ENCODE measurements at places on chromosomes 6 and 20.

- H3K36me3 ChIP-seq: no peaks in the 10 kb centered on the region
- DNase-seq: no peak
- peaks cover 14% of the 10 kb centered on the region for H3K4me1 ChIP-seq
- H3K4me3 ChIP-seq: no peak overlapping the region
- H3K27me3 ChIP-seq: no peaks in the 10 kb centered on the region
- no peak overlapping the region for H3K27ac ChIP-seq
Observed at GRCh38 chr6:154878871-154879491, 116.1 kb upstream of the TIAM2 start.

DNA sequence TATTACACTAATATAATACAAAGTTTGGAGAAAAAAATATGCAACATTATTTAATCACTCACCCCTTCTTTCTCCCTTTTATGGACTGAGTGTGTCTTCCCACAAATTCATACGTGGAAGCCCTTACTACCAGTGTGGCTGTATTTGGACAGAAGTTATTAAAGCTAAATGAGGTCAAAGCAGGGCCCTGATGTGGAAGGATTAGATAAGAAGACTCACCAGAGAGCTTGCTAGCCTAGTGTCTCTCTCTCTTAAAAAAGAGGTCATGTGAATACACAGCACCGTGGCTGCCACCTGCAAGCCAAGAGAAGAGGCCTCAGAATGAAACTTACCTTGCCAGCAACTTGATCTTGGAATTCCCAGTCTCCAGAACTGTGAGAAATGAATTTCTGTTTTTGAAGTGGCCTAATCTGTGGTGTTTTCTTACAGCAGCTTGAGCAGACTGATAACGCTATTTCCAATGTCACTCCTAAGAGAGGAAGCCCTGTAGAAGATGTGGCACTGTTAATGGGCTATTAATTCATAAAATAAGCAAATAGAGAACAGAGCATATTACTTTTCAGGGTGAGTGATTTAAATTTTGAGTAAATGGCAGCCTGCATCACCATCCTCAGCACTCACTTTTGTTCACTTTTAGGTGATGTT is 233.4 kb downstream of the TBC1D7 start:
- H3K27ac ChIP-seq: no peak overlapping the region
- no peak overlapping the region for H3K4me3 ChIP-seq
- no peak for DNase-seq
- H3K36me3 ChIP-seq: no peaks in the 10 kb centered on the region
- no peaks in the 10 kb centered on the region for H3K4me1 ChIP-seq

DNA sequence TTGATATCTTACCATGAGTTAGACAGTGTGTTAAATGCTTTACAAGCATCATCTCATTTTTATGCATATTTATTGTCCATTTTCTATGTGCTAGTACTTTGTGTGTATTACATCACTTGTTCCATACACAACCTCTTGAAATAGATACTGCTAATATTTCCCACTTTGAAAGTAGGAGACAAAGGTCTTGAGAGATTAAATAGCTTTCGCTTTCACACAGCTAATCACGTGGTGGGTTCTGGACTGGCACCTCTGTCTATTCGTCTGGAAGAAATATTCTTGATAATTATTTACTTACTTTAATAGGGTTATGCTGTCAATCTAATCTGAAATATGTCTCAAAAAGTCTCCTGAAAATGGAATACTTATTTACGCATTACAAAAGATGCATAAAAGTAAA is 30.2 kb downstream of the EPHA7 start:
- H3K27ac ChIP-seq: no peak overlapping the region
- H3K36me3 ChIP-seq: no peaks in the 10 kb centered on the region
- no peak overlapping the region for H3K4me3 ChIP-seq
- no peak for DNase-seq
- H3K27me3 ChIP-seq: no peaks in the 10 kb centered on the region

GRCh38 chr20:32158351-32158750 is 48.8 kb downstream of the TM9SF4 start:
- peaks cover 33% of the 10 kb centered on the region for H3K36me3 ChIP-seq
- no peak for DNase-seq
- H3K27ac ChIP-seq: no peak overlapping the region
- no peaks in the 10 kb centered on the region for H3K27me3 ChIP-seq
- no peak overlapping the region for H3K4me3 ChIP-seq

GRCh38 chr20:51381557-51381956 is 161.0 kb downstream of the NFATC2 start:
- H3K36me3 ChIP-seq: no peaks in the 10 kb centered on the region
- no peak overlapping the region for H3K4me3 ChIP-seq
- H3K4me1 ChIP-seq: peaks cover 8% of the 10 kb centered on the region
- H3K27me3 ChIP-seq: no peaks in the 10 kb centered on the region
- no peak for DNase-seq
- H3K27ac ChIP-seq: no peak overlapping the region

DNA sequence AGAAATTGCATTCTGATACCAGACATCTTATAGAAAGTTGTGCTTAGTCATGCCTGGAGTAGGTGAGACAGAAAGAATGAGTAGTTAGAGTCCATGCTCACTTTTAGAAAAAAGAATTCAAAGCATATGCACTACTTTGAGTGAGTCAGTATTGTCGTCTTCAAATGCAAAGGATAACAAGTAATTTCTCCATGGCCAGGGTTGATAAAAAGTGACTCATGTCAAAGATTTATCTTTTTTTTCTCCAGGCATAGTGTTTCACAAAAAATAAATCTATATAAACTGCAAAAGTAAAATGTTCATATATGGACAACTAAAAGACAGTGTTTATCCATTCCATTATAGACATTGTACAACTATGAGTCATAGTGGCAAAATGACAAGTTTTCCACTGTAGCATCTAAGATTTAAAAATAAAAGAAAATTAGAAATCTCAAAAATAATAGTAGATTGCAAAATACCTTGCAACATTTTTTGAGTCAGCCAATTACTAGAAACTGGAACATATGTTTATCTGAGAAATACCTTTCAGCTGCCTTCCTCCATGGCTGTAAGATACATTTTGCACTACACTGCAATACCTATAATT is 329.6 kb downstream of the GRIK2 start:
- H3K4me3 ChIP-seq: no peak overlapping the region
- no peaks in the 10 kb centered on the region for H3K27me3 ChIP-seq
- no peak for DNase-seq
- H3K4me1 ChIP-seq: peaks cover 5% of the 10 kb centered on the region
- no peak overlapping the region for H3K27ac ChIP-seq

DNA sequence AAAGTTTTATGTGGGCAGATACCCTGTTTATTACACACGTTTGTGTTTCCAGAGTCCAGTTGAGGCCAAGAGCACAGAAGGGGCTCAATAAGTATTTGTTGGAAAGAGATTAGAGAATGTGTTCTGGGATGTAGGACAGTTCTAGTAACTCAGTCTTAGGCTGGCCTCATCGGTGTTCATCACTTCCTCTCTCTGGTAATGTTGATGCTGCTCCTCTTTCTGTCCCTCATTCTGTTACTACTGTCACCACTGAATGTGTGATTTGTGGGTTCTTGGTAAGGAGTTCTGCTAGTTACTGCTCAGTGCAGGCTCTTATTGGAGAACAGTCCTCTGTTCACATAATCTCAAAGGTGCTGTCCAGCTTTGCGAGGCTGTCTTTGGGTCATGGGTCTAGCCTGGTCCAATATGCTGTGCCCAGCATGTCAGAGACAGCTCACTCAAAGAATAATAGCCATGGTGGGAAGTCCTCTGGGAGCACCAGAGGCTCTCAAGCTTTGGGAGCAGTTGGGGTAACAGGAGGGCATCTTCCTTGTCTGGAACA is 1.3 kb downstream of the RFPL4B start:
- H3K27me3 ChIP-seq: no peaks in the 10 kb centered on the region
- H3K4me1 ChIP-seq: no peaks in the 10 kb centered on the region
- H3K27ac ChIP-seq: no peak overlapping the region
- no peak for DNase-seq
- H3K4me3 ChIP-seq: no peak overlapping the region

DNA sequence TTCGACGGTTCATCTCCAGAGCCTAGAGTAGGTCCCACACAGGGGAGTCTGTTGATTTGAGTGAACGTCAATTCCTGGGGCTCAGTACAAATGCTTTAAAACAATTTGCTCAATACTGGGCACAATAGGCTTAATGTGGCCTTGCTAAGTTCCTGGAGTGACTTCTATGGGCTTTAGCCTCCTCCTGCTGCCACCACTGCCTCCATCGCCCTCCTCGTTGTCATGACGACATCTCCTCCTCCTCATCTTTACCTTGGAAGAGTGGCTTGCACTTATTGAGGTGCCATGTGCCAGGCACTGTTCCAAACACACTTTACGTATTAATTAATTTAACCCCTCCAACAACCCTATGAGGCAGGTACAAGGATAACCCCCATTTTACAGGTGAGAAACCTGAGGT is 11.8 kb upstream of the ZMYND8 start:
- no peaks in the 10 kb centered on the region for H3K4me1 ChIP-seq
- no peak for DNase-seq
- no peaks in the 10 kb centered on the region for H3K36me3 ChIP-seq
- H3K27ac ChIP-seq: no peak overlapping the region
- H3K27me3 ChIP-seq: no peaks in the 10 kb centered on the region

GRCh38 chr6:126812651-126813050 is 305.8 kb upstream of the RSPO3 start:
- no peak for DNase-seq
- no peak overlapping the region for H3K27ac ChIP-seq
- H3K4me1 ChIP-seq: no peaks in the 10 kb centered on the region
- no peaks in the 10 kb centered on the region for H3K36me3 ChIP-seq

DNA sequence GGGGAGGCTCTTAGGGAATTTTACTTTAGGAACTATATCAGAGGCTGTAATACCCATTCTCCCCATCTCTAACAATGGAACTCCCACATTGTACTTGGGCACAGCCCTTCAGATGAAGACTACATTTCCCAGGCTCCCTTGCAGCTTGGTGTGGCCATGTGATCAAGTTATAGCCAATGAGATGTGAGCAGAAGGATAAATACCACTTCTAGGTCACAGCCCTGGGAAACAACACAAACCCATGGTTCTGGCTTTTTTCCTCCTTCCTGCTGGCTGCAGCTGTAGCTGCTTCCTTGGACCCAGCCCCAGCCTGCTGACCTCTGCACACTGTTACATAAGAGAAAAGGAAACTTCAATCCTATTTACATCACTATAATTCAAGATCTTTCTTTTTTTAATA is 445.9 kb upstream of the JARID2 start:
- DNase-seq: no peak
- no peaks in the 10 kb centered on the region for H3K36me3 ChIP-seq
- H3K27ac ChIP-seq: no peak overlapping the region
- no peak overlapping the region for H3K4me3 ChIP-seq
- peaks cover 26% of the 10 kb centered on the region for H3K4me1 ChIP-seq

DNA sequence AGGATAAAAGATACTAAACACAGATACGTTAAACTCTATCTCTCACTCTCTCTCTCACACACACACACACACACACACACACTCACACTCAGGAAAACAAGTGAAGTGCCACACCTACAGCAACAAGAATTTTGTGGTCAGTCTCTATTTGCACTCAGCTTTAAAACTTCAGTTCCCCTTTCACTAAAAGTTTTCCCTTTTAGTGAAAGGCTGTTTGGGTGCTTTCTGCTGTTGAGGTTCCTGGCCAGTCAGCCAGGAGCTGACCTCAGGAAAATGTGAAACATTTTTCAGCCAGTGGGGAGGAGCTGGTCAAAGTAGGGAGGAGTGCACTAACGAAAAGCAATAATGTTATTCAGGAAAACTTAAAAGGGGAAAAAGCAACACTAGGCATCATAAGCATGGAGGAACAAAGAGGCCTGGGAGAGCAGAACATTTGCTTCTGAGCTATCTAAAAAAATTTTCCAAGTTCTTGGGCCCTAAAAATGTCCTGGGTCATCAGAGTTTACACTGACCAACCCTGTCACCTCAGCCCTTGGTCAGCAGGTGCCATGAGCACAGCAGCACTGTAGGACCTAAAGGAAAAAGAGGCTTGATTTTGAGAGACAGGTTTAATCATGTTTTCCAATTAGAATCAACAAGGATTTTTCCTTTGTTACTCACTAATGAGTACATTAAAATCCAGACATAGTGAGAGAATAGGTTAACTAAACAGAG is 30.7 kb upstream of the NT5E start:
- no peaks in the 10 kb centered on the region for H3K4me1 ChIP-seq
- no peak for DNase-seq
- H3K36me3 ChIP-seq: no peaks in the 10 kb centered on the region
- no peaks in the 10 kb centered on the region for H3K27me3 ChIP-seq

DNA sequence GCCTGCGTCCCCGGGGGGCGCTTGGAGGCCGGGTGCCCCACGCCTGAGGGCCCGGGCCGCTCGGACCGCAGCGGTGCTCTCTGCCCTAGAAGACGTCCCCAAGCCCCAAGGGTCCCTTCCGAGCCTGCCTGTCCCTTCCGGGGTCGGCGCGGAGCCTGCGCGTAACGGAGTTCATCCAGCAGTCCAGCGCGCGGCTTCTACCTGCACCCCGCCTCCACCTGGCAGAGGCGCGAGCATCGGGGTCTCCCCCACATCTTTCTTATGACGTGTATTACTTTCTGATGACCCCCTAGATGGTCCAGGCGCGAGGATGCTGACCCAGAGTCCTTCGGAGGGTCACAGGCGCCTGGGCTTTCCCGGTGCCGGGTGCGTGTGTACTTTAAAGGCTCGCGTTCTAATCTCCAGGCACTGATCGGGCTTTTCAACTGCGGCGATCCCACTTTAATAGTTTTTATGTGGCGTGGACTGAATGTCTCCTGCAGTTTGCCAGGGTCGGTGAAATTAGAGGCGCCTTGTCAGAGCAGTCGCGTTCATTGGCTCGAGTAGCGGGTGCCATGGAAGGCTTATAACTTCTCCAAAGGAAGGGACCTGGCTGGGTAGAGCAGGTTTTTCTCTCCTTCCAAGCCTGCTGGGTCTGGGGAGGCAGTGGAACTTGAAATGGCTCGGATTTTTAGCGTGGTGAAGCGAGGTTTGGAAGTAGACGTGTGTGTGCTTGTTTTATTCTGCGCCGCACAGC is 912 bp downstream of the EYA4 start:
- H3K36me3 ChIP-seq: no peaks in the 10 kb centered on the region
- no peak overlapping the region for H3K27ac ChIP-seq
- DNase-seq: no peak
- H3K27me3 ChIP-seq: peaks cover 7% of the 10 kb centered on the region

GRCh38 chr6:136070815-136071214 is 179.3 kb downstream of the MTFR2 start:
- no peak overlapping the region for H3K27ac ChIP-seq
- peaks cover 19% of the 10 kb centered on the region for H3K4me1 ChIP-seq
- H3K27me3 ChIP-seq: no peaks in the 10 kb centered on the region
- H3K4me3 ChIP-seq: no peak overlapping the region

GRCh38 chr20:22597303-22597702 is 12.9 kb upstream of the FOXA2 start:
- H3K27me3 ChIP-seq: peaks cover 54% of the 10 kb centered on the region
- no peak for DNase-seq
- H3K4me3 ChIP-seq: no peak overlapping the region
- H3K4me1 ChIP-seq: no peaks in the 10 kb centered on the region
